Myocyte (in vitro differentiated cells): ENCODE measurements at places on chromosomes 2 and 18. TPM values are rescaled to one million over a fixed set of nuclear protein-coding genes. Genes with fewer than 3 reads are reported as not detected.

DNA sequence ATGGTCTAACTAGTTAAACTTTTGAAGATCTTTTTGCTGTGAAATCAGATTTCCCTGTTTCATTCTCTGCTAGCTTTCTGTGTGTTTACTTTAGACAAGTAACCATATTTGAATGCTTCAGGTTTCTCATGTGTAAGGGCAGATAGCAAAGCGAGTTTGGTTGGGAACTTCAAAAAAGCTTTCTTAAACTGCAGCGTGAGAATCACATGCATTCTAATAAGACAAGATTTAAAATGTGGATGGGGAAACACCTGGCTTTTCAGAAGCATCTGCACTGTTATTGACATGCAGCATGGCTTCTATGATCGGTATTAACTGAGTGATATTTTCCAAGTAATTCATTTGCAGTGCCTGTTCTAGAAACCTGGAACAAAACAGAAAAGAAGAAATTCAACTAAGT is 119.3 kb downstream of the ABCA12 start:
- no peak for DNase-seq

- DNase-seq = no peak
Measured at GRCh38 chr2:198146346-198146940, 342.1 kb downstream of the PLCL1 start.

The CNGA3 gene
- 0.10 TPM in 1 of 2 replicates, not detected in the other for total RNA-seq

- no peak for DNase-seq
Measured at GRCh38 chr2:229679393-229680125, 34.8 kb downstream of the DNER start.

GRCh38 chr18:32618546-32618945 is 147.9 kb upstream of the GAREM1 start:
- DNase-seq = no peak

DNA sequence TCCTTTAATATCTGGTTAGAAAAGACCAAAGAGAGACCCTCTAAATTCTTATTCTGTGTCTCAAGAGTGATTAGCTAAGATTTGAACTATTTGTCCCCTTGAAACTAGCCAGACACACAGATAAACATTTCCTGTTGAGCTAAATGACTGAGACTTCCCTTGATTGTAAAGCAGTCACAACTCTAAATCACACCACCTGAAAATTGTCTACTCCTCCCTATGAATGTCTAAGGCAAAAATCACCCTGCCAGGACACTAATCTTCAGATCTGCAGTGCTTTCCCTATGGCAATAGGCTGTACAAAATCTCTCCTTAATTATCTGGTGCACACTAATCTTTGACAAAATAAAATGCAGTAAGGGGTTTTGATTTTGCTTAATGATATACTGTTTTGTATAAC is 200.5 kb upstream of the GULP1 start:
- no peak for DNase-seq

DNA sequence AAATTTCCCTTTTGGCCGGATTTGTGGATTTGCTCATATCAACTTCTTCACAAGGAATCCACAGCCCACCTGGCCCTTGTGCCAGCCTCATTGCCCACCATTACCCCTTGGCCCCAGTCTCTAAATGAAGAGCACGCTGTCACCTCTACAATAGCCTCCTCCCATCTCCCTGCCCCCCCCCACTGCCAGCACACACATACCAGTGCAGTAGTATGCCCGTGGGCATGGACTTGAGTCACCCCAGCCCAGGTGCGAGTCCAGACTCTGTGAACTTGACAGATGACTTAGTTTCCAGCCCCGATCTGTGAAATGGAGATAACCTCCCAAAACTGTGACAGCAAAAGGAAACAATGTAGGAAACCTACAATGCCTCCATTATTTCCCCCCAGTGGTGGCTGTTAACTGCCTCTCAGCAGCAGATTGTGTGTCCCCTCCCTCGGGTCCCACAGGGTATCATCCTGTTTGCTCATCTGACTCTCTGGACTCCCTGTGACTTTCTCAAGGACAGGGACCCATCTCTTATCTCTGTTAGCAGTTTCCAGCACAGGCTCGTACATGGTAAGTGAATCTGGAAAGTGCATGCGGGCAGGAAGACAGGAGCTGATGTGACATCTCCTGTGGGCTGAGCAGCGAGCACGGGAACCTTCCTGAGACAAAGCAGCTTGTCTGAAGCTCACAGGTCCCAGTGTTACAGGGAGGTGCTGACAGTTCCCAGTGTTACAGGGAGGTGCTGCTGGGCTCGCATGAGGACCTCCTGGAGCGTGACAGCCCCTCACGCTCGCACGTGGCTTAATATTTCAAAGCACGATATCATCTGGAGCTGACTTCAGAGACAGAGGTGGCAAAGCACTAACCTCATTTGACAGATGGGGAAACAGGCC is 4.2 kb upstream of the TMEM185B start:
- no peak for DNase-seq

The HSPD1 gene
- total RNA-seq = 119 and 133 TPM in 2 replicates

The GLI2 gene
- total RNA-seq = 0.68 and 0.86 TPM in 2 replicates

The RSAD2 gene
- not detected in 2 replicates for total RNA-seq

DNA sequence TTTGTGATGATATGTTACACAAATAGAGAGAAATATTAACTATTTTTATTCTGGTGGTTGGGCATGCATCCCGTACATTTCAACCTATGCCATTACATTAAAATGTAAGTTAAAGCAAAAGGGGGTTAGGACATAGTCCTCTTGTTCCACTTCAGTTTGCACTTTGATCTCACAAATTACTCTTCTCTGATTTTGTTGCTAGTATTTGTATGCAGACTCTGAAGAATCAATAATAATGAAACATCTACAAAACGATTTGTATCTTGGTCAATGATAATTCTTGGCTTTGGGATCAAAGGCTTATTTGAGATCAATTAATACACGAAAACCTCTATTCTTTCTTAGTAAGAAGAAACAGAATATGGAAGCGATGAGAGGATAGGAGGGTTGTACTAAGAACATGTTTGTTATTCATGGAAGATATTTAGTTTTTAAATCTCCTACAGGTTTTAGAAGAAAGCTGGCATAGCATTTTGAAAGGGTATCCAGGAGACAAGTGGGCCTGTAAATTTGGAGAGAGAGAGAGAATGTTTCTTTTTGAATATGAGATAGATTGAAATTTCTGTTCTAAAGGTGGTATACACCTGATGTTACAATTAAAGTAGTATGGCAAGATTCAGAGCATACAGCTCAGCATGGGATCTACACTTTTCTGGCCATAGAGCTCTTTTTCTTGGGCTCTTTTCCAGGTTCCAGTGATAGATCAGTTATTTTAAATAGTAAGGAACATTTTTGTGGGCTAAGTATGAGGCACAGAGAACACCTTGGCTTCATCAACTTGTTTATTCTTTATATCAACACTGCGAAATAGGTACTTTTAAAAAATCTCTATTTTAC is 347.9 kb downstream of the PTPRM start:
- no peak for DNase-seq

GRCh38 chr2:85959826-85960225 is 71.0 kb upstream of the ST3GAL5 start:
- no peak for DNase-seq

The PTPN4 gene
- total RNA-seq = 24.8 and 29.2 TPM in 2 replicates

DNA sequence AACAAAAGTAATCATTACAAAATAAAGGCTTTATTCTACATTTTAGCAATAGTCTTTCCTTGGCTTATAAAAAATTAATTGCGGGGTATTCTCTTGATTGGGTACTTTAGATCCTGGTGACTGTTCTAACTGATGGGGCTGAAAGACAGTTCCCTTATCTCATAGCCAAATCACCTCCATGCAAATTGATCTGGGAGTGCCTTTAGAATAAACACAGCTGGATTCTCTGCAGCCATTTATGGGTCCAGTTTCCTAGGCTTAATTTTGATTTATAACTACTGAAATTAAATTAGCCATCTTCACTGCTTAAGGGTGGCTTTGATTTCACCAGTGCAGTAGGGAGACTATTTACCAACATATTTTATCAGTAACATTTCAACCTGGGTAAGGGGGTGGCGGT is 337.1 kb downstream of the NRXN1 start:
- no peak for DNase-seq

DNA sequence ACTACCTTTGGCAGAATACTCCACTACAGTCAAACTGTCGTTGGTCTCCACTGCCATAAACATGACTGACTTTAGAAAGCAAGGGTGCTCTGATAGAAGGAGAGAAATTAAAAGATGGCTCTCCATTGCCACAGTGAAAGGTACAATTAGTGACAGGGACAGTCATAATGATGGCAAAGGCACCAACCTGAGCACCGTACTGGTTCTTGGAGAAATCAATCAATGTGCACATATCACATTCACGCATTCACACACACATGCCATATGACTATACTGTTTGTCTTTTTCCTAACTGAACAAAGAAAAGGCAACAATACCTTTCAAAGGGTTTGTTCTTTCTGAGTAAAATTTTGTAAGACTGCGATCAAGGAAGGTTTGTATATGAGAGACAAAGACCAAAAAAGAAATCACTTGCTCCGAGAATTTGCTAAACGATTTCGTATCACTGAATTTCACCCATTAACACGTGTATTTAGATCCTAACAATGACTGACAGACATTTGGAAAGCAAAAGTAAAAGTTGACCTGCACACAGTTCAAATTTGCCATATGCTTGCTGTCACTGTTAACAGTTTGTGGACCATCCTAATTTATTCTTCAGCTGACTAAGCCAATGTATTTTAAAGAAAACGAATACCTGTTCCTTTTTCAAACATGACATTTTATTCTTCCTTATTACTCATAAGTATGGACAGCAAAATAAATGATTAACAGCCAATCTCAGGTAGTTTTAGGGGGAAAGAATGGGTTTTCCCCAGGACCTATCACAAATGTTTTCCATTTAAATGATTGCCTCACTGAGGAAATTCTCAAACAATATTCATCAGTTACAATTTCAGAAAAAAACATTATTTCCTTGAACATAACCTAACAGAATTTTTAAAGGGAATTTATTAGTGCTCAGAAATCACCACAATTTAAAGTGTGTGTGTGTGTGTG is 644.4 kb downstream of the ZEB2 start:
- no peak for DNase-seq

The HAAO gene
- not detected in 2 replicates for total RNA-seq

DNA sequence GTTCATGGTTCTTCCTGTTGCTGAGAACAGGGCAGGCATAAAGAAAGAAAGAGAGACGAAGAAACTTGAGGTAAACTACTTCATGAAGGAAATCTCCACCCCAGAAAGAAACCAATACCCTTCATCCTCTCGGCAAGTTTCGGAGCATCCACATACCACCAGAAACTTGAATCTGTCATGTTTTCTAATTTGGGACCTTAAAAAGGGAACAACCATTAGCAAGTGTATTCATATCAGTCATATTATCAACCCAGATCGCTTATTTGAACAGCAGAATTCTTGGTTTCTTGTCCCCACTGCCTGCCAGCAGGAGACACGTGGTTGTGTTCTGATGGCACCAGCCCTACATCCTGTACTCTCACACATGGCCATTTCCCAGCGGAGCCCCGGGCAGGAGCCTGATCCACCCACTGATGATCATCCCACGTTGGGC is 53.2 kb upstream of the FZD7 start:
- DNase-seq = no peak

- no peak for DNase-seq
Measured at GRCh38 chr2:213627835-213628460, 343.7 kb downstream of the SPAG16 start.

The GEN1 gene
- 10.4 and 11.3 TPM in 2 replicates for total RNA-seq

The LYG1 gene
- total RNA-seq = 1.3 TPM in 1 of 2 replicates, not detected in the other
